ENCODE measurements at places on chromosomes 13 and 19.

DNA sequence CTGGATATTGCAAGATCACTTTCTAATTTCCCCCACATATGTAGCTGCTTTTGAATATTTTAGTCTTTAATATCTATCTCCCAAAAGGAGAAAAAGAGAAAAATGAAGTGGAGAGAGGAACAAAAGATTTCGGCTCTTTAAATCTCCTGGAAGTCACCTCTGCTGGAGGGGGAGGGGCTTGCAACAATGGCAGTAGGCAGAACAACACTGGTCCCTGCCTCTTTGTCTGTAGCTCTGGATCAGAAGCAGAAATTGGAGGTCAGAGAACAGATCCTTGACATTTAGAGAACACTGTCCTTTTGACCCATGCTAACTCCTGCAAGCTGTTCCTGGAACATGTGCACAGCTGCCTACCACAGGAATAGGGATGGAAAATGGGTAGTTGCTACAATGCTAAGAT, 86.7 kb upstream of the GPR12 start:
- DNase-seq: no peak

GRCh38 chr13:111278258-111278657, 42.2 kb upstream of the TEX29 start:
- DNase-seq: no peak

DNA sequence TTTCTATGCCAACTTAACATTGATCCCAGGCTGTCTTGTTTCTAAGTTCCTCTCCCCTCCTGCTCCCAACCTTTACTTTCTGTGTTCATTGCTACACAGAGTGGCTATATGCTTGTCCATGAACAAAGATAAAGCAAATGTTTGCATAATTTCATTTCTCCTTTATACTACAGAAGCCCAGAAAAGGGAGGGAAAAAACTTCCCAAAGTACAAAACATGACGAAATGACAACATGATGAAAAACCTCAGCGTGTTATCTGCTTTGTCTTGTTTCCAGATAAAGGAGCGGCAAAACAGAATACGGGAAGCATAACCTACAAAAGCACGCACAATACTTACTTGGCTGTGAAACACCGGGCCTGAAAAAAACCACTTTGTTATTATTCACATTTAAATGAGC, 336.8 kb downstream of the DNAJC15 start:
- no peak for DNase-seq

- DNase-seq: no peak
Measured at GRCh38 chr13:40605573-40605972, 60.9 kb downstream of the FOXO1 start.
